ENCODE measurements at places on chromosomes 7 and 10.

DNA sequence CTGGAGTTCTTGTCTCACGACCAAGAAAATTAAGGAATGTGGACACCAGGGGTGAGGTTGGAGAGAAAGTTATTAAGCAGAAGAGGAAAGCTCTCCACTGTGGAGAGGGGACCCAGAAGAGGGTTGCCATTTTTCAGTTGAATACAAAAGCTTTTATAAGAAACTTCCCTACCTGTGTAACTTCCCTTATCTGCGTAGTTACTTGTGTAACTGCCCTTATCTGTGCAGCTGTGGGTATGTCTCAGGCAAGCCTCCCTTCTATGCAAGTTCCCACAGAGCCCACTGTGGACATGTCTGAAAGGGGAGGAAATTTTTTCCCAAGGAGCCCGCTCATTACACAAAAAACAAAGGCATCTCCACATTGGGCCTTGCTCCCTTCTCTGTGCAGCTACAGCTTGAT, 94.9 kb downstream of the SVOPL start:
- DNase-seq, result no peak

DNA sequence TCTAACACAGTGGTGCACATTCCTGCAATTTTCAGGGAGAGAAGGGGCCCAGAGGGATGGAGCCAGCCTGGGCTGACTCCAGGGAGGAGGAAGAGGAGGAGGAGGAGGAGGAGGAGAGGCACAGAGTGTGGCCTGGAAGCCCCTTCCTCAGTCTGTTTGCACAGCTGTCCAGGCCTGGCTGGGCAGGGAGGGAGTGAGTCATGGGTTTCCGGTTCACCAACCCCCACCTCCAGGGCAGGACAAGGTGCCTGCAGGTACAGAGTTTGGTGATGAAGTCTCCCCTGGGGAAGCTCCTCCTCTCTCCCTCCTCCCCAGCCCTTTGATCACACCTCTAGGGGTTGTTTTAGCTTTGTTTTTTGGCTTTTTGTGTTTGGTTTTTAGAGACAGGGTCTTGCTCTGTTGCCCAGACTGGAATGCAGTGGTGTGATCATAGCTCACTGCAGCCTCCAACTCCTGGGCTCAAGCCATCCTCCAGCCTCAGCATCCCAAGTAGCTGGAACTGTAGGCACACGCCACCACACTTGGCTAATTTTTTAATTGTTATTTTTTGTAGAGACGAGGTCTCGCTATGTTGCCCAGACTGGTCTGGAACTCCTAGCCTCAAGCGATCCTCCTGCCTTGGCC, 77.5 kb upstream of the CUX1 start:
- no peak for DNase-seq

- DNase-seq, result no peak
These were observed 1.1 kb downstream of the FKBP9 start for GRCh38 chr7:32958046-32959025.

DNA sequence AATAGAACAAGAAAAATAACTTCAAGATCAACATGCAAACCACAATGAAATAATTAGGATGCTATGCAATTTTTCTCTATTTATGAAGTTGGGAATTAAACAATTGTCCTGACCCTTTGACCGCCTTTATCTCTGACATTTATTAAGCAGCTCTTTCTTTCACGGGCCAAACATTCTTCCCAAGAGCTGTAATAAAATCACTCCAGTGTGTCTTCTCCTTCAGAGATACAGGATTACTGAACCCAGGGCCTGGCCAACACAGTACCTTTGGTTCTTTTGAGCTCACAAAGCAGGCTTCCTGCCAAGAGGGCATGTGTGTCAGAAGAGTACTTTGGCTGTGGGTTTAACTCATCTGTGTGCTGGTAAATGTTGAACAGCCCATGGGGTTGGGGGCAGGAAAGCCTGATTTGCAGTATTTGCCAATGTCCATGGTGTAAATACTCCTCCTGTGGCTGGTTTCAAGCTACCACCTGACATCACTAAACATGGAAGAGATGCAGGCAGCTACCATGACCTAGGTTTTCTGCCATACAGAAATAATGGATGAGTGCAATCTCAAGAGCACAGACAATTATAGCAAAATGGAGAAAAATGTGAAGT, 121.7 kb downstream of the FANK1 start:
- DNase-seq, result no peak

DNA sequence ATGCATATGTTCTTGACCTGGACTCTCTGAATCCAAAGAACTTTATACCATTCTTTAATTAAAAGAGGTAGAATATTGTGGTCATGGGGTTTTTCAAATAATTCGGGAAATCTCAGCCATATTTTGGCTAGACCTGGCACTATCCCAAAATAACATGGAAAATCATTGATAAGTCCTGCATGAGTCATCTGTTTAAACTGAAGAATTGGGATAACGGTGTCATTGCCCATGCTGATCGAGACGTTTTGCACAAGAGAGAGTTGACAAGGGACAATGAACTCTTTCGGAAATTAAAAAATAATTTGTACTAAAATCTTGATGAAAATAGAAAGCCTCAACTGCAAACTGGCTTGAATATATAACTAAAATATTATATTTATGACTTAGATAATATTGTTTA, 19.9 kb upstream of the ABCB4 start:
- no peak for DNase-seq

- DNase-seq, result no peak
These were observed 75.9 kb upstream of the SP8 start for GRCh38 chr7:20862554-20862953.

DNA sequence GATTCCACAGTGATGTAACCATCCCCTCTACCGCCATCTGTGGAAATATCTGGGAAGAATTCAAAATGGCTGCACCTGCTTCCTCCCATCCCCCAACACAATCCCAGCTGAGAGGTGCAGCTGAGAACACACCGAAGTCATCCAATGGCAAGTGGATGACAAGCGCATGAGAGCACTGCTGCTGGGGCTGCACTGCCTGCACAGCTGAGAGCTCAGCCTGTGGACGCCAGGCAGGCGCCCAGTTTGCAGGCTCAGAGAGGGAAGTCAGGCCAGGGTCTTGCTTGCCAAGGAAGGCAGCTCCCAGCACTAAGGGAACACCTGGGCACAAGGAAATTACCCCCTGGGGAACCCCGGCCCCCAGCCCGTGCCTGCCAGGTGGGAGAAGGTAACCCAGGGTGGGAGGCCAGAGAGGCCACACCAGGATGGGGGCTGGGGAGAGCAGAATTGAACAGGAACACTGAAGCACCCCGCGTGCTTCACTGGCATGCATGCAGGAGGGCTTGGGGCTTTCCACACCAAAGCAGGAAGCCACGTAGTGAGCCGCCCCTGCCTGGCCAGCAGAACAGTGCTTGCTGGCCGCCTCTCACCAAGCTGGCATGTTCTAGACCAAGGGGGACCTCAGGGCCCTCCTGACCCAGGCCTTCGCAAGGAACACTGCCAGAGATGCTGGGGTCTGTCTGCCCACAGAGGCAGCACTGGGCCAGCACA, 46.2 kb downstream of the FAM53B start:
- DNase-seq, result no peak

- no peak for DNase-seq
These were observed at the start of gene HMX2 for GRCh38 chr10:123147635-123148413. Gene HMX2 (plus strand): TSS chr10:123148136. CDS start chr10:123148379, 243 bp downstream.

DNA sequence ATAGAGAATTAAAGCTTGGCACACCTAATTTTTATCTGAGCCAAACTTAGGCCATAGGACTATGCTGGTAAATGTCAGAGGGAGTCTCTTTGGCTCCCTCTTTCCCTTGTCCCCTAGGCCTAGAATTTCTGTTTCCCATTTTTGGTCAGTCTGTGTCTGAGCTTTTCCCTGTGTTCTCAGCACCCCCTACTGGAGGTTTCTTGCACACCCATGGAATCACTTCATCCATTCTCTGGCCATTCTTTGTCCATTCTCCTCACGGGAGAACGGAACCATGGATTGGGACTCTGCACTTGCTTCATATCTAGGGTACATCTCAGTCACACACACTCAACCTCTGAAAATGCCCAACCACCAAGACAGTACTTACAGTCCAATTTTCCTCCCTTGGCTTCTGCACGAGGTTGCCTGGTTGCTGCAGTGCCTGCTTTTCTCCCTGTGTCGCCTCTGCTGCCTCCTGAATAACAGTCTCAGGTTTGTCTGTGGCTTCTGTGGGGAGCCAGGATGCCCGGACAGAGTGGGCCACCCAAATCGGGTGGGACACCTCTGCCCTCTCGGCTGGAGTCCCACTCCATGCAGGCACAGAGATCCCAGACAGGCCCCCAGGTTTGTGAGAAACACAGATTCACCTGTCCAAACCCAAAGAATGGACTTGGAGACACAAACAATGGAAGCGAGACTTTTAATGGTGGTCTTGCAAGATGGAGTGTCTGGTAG, 35.1 kb upstream of the DNAH11 start:
- no peak for DNase-seq
